ENCODE measurements at places on chromosomes 6 and 20. TPM values are rescaled to one million over a fixed set of nuclear protein-coding genes. Genes with fewer than 3 reads are reported as not detected.

GRCh38 chr6:56842686-56843475 lies 112.0 kb upstream of the BEND6 start:
- DNase-seq: peak; percentile 60

- no peak for DNase-seq
Observed at GRCh38 chr6:3873051-3873450, 23.9 kb downstream of the FAM50B start.

DNA sequence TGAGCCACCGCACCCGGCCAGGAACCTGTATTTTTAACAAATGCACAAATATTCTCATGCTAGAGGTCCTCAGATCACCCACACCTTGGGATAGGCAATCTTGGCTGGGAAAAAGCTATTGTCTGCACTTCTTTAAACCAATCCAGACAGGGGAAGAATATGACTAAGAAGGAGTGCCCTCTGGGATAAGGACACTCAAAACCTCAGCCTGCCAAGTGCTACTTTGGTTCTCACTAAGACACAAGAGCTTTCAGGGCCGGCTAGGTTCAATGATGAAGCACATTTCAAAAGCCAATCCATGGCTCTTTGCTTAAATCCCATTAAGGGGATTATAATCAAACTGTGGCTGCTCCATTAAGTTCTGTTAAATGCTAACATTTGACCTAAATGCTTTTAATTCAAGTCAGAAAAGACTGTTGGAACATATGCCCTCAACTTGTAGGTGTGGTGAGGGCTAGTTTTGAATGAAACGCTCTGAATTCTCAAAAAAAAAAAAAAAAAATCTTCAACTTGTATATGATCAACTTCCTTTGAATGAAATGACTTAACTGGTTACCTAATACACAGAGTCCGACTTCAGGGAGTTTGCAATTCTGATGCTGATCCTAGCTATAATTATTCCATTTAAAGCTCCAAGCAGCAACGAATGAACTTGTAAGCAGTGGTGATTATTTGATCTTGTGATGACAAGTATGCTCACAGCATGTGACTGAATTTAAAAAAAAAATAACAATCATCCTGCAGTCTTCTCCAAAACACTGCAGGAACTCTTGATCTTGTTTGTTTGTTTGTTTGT lies 56.6 kb downstream of the SLC23A2 start:
- no peak for DNase-seq

DNA sequence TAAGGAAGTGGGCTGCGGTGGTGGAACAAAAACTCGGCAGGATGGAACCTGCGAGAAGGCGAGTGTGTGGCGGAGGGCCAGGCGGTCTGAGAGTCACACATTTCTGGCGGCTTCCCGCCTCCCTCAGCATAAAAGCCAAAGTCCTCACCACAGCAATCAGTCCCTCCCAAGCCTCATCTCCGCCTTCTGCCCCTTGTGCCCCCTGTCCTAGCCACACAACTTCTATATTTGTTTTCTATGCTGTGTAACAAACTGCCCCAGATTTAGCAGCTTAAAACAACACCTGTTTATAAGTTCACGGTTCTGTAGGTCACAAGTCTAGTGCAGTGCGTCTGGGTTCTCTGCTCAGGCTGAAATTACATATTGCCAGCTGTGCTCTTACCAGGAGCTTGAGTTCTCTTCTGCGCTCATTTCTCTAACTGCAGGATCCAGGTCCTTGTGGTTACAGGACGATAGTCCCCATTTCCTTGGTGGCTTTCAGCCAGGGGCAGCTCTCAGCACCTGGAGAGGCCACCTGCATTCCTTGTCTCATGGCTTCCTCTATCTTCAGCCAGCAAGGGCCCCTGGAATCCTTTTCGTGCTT lies 11.7 kb upstream of the SPO11 start:
- DNase-seq: peak; percentile 35

DNA sequence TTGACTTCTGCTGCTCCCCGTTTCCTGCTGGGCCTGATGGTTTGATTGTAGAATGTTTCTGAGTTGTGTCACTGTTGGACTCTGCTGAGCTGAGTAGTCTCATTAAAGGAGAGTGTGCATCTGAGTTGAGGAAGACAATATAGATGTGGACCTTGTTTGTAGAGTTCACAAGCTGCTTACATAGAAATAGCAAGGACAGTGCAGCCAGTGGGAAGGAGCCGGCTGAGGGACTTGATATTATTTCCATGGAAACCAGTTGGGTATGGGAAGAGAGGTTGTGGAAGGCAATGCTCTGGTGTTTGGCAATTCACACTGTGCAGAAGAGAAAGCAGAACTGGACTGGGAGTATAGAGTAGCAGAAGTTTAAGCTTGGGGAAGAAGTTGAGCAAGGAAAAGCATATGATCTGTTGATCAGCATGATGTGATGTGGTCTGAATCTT lies 14.8 kb downstream of the IGF2R start:
- no peak for DNase-seq

GRCh38 chr20:53048387-53048786 lies 76.2 kb downstream of the TSHZ2 start:
- no peak for DNase-seq

KCNG1 gene
- 91.3 TPM for total RNA-seq

Measured in Daoy (cell line).